C1 segment of cervical spinal cord (tissue), 14 donors: ENCODE measurements at places on chromosomes 12 and 14.
A peak's percentile ranks its signal among the peaks of the same experiment; 100 is the strongest.

GRCh38 chr14:85978582-85979250 lies 448.8 kb downstream of the FLRT2 start:
- no peak for DNase-seq

DNA sequence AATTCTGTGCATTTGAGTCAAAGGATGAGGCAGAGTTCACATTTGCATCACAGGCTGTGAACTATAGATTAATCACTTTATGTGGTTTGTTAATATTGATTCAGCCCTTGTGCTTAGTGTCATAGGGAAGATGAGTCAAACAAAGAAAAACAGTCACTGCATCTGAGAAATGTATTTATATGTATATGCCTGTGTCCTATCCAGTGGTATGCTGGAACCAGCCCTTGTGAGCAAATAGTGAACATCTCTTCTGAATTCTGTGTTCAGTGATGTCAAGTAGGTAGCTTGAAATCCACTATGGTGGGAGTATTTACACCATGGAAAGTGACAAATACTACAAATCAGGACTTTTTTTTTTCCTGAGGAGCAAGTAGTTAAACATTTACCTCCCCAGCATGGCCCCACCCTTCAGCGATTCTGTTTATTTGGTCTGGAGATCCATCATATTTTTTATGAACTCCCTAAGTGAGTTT lies 128.5 kb downstream of the HMGA2 start:
- DNase-seq, result no peak

- DNase-seq, result no peak
These were observed 353 bp upstream of the PTPRR start for GRCh38 chr12:70920891-70921290.

- no peak for DNase-seq
These were observed 1119.8 kb downstream of the AACS start for GRCh38 chr12:126185025-126185424.

DNA sequence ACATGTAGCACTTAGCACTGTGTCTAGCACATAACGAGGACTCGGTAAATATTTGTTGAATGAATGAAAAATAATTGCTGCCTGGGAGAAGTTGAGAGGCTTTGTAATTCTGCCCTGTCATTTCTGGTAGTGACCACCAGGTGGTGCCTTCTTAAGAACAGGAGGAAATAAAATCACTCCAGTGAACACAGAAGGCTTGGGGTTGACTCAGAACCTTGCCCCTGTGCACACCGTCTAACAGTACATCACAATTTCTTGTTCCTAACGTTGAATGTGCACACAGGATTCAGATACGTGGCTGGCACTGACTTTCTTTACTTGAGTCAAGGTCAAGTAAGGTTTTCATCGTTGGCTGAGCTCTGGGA lies 91.8 kb downstream of the RGS6 start:
- DNase-seq, result no peak

- DNase-seq, result no peak
These were observed 3.2 kb downstream of the C14orf132 start for GRCh38 chr14:96042248-96042930.

DNA sequence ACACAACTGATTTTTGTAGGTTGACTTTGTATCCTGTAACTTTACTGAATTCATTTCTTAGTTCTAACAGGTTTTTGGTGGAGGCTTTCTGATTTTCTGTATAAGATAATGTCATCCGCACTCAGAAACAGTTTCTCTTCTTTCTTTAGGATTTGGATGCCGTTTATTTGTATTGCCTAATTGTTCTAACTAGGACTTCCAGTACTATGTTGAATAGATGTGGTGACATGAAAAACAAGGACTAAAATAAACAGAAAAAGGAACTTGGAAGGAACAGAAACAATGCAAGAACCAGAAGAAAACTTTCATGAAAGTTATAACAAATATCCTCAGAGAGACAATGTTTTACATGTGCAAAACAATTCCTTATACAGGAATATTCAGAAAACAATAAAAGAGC lies 100.3 kb downstream of the GTF2A1 start:
- no peak for DNase-seq

GRCh38 chr14:26595926-26596542 lies 1.8 kb downstream of the NOVA1 start:
- DNase-seq, result no peak

DNA sequence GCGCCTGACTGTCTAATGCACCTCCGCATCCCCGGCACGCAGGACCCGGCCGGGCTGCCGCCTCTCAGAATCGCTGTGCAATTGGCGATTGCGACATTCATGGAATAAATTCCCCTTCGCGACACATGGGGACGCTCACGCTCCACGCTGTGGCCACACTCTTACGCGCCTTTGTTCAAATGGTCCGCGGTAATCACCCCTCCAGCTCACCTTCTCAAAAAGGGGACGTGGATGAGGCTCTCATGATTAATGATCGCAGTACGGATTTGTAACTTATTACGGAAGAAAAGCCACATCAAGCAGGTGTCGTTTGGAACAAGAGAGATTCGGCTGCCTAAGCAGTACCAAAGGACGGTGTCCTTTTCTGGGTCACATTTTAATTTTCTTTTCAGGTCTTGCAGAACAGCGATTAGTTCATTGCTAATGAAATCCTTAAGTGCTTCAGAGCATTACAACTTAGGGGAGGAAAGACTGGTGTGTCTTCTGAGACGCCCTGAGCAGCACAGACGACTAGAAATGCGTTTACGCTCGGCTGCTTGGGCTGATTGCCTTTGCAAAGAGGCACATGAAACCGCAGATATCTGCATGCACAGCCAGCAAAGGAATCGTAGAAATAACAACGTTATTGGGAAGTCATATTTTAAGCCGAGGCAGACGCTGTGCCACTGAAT lies 37.3 kb upstream of the ADGRD1 start:
- peak; percentile 10 for DNase-seq

GRCh38 chr14:49512147-49512551 lies 74.0 kb downstream of the RPS29 start:
- no peak for DNase-seq

DNA sequence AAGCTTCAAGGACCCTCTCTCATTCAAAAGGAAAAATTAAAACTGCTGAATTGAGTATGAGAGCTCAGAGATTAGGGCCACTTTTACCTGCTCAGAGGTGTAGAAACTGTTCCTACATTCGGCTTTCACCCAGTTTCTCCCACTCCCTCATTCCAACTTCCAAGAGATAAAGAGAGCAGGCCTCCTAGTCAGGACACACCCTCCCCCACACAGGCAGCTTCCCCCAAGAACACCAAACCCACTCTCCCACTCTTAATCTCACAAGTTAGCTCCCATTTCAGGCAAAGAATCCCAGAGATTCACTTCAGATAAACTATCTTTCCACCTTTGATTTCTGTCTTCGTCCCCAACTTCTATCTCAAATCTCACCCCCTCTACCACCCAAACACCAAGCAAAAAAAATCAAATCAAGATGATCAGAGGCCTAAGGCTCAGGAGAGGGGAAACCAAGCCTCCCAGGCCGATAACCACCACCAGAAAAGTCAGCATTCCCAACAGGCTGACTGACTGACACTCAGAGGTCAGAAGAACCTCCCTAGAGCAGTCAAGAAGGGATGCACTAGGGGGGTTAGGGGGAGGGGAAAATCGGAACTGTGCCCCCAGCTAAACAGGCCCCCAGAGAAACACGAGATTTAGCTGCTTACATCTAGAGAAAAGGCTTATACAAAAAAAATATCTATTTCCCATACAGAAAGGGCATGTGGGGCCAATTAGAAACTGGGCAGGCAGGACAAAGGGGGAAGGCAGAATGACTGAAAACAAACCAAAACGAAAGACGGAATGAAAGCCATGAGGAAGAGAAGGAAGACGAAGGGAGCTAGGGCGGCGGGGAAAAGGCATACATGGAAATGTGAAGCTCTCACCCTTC lies 13.2 kb upstream of the CDH24 start:
- DNase-seq, result no peak

DNA sequence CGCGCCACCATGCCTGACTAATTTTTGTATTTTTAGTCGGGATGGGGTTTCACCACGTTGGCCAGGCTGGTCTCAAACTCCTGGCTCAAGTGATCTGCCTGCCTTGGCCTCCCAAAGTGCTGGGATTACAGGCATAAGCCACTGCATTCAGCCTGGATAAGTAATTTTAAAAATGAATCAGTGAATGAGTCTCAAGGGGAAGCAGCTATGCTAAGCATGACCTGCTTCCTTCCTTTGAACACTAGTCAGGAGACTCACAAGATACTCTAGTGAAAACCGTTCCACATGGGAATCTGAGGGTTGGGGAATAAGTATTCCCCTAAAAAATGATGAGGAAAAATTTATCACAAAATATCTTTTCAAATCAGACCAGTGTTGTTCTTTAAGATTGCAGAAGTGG lies 10.7 kb upstream of the FAM234B start:
- DNase-seq, result no peak

DNA sequence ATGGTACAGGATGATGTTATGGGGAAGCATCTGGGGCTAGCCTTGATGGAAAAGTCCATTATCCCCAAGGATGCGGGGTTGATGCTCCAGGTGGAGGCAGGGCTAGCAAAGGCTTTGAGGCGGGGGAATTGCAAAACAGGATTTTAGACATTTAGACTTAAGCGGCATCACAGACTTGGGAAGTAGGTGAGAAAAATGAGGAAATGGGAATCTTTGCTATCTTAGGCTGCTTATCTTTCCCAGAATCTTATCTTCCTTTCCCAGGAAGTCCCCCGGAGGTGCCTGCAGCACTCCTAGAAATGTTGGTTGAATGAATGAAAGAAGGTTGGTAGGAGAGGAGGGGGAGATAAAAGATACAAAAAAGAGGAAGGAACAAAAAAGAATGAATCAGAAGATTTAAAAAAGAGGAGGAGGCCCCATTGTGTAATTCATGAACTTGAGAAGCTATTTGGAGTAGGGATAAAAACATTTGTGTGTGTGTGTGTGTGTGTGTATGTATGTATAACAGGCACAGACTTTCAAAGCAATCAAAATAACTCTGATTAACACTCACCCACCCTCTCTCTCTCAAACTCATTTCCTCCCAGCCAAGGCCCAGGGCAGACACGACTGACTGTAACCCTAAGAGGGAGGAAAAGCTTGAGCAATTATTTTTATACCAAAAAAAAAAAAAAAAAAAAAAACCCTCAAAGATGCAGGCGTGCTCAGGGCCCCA lies 62.5 kb upstream of the TBX3 start:
- DNase-seq, result no peak
